ENCODE measurements at places on chromosomes 2 and 18. TPM values are rescaled to one million over a fixed set of nuclear protein-coding genes. Genes with fewer than 3 reads are reported as not detected.

PROKR1 gene
- 0.09 TPM for total RNA-seq

MYO5B gene
- 0.07 TPM for total RNA-seq

PSMA8 gene
- 1.7 TPM for total RNA-seq

GCKR gene
- not detected for total RNA-seq

DNA sequence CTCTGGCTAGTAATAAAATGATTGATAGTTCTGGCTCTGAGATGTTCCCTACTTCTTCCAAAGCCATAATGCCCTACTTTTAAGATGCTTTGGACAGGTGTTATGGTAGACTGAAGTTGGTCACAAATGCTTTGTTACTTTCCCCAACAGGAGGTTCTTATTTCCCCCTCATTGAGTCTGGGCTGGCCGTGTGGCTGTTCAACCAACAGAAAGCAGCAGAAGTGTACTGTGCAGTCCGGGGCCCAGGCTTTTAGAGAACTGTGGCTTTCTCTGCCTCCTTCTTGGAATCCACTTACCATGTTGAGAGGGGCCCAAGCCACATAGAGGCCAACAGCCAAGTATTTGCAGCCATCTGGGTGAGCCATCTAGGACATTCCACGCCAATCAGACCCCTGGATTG is 94.2 kb downstream of the KCTD1 start:
- no peak for DNase-seq

DNA sequence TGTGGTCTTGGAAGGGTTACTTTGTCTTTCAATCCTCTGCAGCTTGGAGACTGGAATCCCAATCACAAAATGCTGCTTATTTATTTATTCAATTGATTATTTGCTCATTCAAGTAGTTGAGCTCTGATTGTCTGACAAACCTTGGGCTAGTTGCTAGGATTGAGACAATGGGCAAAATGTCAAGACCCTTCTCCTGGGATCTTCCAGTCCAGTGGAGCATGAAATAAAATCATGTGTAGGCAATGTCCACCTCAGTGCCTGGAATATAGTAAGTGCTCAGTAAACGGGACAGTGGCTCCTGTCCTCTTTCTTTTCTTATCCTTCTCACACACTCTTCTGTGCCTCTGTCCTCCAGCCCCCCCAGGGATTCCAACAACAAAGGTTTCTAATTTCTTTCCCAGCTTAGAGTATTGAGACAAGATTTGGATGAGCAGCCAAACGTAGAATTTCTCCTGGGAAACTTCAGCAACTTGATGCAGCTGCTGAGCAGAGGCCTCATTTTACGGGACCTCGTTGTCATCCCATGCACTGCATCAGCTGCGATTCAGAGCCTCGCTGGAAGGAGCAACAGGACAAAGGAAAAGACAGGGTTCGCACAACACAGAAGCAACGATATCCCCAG is 545.0 kb downstream of the SOX11 start:
- no peak for DNase-seq

DNA sequence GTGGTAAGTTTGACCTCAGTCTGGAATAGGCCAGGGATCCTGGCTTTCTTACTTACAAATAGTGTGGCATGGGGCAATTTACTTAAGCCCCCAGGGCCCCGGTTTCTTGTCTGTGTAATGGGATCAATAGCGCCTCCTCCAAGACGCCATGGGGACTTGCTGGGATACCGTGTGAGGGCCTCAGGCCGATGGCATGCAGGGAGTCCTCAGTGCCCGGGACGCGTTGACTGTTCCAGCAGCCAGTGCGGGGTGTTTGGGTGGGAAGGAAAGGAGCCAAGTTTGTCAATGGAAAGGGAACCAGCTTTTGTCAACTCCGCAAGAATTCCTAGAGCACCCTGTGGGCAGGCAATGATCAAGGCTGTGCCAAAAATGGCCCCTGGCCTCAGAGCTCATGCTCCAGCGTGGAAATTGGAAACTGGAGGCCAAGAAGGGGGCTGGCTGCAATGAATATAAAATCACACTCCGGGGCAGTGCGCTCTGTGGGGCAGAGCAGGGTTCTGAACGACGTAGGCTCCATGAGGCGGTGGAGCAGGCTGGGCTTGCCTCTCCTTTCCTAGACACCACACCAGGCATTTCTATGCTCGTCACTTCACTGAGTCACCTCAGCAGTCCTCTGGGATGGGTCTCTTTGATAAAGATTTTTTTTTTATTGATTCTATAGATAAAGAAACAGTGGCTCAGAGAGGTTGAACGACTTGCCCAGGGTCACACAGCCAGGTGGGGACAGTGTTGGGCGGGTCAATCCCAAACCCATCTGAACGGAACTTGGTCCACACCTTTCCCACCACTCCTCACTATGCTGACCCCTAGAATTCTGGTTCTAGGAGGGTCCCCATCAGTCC is 56.7 kb upstream of the ASAP2 start:
- no peak for DNase-seq

DNA sequence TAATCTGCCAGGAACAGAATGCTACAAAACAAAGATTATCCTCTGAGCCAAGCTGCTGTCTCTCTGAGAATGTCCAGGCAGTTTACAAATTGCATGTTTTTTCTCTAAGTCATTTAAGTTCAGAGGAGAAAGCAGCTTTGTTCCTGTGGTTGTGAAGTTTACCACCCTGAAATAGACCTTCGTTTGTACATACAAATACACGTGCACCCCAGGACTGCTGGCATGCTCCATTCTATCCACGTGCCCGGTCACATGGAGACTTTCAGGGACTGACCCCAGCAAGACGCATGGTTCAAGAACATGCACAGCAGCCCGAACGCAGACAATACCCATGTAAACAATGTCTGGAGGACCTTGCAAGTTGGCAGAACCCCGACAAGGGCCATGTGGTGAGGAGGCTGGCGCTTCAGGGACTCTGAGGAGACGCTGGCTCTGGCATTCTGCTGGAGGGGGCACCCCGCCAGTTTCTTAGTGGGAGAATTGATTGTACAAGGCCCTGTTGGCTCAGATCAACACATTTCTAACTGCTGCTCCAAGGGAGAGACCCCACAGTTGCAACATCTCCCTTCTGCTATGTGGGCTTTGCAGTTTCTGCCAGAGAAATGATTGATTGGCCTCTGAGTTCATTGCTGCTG is 33.3 kb downstream of the FAM178B start:
- DNase-seq: no peak

- DNase-seq: no peak
These were observed 448.9 kb upstream of the SLC14A2 start for GRCh38 chr18:45166341-45166835.

DNA sequence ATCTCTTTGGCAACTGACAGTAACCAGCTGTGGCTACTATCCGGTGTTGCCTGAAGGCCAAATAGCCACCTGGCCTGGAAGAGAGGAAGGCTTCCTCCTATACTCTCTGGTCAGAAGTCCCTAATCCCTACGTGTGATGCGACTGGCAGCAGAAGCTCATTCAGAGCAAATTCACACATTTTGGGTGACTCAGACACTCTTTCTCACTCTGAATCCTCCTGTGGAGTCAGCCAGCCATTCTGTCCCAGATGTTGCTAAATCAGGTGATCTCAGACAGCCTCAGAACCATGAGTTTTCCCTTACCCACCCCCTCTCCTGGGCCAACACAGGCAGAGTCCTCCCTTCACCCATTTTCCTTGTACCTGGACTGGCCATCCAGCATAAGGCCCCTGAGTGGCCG is 34.7 kb downstream of the CFAP53 start:
- DNase-seq: no peak

DNA sequence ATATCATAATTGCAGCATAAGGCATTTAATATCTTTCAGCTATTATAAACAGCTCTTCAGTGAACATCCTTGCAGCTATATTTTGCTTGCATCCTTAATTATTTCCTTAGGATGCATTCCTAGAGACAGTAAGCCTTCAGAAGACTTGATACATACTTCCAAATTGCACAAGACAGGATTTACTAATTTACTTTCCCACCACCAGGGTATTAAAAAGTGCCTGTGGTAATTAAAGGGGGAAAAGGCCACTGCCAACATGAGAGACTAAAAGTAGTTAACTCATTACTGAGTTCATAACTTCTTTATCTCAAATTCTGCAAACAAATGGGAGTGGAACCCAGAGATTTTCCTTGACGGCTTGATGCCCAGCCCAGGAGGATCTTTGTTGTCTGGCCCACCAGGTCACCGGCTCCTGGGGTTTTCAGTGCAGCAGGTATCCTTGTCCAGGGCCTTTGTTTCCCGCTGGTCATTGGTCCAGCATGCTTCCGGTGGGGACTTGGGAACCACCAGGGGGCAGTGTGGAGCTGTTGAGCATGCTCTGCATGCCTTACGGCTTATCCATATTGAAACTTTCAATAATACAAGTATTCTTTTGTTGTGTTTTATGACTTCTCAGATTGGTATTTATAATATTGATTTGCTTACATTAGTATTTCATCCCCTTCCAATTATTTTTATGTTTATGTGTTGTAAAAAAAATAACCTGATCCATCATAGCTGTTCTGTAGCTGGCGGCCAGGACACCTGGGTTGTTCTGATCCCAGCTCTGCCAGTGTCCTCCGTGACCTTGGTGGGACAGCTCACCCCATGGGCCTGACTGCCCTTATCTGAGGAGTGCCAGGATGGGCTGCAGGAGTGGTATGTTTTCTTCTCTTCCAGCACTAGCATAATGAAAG is 61.4 kb downstream of the TGOLN2 start:
- DNase-seq: peak; percentile 77

Measured in CD8-positive, alpha-beta memory T cell (primary cell).